Epithelial cell of proximal tubule (primary cell): ENCODE measurements at places on chromosomes 12 and 14. TPM values are rescaled to one million over a fixed set of nuclear protein-coding genes. Genes with fewer than 3 reads are reported as not detected.
A peak's percentile ranks its signal among the peaks of the same experiment; 100 is the strongest.

- no peak for DNase-seq
Observed at GRCh38 chr14:104237651-104238423, 99.5 kb downstream of the KIF26A start.

DNA sequence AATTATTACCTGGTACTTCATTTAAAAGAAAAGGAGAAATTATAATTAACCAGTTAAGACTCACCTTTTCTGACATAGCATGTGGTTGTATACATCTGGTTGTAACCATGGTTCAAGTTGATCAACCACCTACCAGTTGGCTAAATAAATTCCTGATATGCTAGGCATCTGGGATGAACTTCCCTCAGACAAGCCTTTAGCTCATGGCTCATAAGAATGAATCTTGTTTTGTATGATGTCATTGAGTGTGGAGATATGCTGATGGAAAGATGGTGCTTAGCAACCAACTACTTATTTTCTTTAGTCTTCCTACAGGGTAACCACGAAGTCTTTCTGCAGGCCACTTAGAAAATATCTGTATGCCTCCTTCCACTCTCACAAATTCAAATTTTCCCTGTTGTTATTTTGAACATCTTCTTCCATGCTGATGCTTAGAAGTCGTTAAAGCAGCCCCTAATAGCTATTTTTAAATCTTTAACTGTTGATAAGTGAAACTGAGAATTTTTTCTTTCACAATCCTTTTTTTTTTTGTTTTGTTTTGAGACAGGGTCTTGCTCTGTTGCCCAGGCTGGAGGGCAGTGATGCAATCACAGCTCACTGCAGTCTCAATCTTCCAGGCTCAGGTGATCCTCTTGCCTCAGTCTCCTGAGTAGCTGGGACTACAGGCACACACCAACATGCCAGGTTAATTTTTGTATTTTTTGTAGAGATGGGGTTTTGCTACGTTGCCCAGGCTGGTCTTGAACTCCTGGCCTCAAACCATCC is 51.9 kb upstream of the PTHLH start:
- DNase-seq, result peak; percentile 74

DNA sequence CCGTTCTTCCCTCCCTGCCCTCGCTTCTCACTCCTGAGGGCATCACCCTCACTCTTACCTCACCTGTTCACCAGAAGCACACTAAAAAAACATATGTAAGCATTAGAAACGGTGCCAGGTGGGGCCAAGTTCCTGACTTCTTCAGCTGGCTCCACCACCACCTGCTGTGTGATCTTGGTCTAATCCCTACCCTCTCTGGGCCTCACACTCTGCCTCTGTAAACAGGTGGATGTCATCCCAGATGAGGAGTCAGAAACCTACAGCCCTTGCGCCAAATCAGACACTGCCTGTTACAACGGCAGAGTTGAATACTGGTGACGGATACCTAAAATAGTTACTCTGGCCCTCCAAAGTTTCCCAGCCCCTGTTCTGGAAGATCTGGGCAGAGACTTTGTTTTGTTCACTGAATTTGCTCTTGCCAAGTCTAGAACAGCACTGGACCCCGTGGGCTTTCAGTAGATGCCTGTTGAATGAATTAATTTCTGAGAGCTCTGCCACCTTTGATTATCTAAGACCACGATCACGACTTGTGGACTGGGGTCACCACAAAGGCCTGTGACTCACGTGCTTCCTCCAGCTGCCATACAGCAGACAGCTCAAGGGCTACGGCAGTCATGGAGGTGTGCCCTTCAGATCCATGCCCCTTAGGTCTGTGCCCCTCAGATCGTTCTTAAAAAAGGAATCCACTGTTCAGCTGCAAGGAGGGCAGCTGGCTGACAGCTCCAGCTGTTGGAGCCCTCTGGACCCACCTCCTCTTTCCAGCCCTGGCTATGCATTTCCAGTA is 71.9 kb downstream of the GSC start:
- no peak for DNase-seq

DNA sequence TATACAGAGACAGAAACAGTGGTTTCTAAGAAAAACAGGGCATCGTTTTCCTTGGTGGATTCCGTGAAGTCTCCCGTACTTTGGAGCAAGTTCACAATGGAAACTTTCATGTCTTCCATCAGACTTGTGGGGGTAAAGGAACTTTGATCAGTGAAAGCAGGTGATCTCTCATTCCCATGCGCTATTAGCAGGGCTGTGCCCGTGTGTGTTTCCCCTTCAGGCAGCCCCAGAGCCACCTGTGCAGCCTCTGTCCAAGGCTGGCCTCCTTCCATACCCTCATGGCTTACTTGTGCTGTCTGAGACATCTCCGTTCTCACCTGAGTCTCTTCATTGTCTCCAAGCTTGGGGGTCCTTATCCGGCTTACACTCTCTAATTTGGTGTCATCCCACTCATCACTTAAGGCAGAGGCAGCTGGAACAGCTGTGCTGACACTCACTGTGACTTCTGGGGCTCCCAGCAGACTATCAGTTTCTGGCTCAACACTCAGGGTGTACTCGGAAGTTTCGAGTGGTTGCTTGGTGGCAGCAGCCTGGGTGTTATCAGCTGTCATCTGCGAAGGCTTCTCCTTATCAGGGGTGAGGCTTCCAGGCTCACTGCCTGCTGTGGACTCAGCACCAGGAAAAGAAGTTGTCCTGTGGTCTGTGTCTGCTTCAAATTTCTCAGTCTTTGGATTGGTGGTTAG is 13.8 kb downstream of the ARMH4 start:
- no peak for DNase-seq

DNA sequence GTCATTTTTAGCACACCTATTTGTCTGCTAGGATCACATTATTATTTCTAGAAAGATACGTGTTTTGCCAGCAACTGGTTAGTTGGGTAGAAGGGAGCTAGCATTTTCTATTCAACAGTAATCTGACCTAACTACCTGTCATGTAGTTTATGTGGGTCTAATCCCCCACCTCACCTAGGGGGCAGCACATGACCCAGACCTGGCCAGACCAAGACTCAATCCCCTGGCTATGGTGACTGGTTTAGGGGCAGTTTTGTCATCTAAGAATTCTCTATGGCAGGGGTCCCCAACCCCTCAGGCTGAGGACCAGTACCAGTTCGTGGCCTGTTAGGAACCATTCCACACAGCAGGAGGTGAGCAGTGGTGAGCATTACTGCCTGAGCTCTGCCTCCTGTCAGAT is 29.5 kb upstream of the EVL start:
- no peak for DNase-seq

- no peak for DNase-seq
Observed at GRCh38 chr14:45038865-45039264, 45.1 kb upstream of the PRPF39 start.

DNA sequence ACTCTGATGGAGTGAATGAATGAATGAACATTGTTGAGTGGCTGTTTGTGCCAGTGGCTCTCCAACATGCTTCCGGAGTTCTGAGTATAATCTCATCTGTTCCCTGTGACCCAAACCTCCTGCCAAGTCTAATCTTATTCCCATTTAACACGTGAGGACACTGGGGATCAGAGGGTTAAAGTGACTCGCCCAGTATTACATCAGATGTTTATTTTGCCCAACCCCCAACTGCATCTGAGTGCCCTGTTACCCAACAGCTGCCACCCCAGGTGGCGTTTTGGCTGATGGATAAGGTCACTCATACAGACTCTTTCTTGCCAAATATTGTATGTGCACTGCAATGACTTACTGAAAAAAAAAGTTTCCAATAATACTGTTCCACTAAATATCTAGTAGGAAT is 210.9 kb downstream of the EXOC5 start:
- no peak for DNase-seq

DNA sequence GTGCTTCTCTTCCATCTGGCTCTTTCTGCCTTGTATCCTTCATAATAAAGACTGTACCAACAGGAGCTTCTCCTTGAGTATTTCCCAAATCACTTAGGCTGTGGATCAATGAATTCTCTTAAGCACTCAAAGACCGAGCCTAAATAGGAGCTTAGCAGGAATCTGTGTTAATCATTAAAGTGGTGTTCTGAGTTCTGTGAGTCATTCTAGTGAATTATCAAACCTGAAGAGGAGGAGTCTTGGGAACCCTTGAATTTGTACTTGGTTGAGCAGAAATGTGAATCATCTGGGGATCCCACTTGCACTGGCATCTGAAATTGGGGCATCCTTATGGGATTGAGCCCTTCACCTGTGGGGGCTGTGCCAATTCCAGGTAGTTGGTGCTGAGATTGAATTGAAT is 946.2 kb downstream of the BCL11B start:
- DNase-seq, result peak; percentile 96

- no peak for DNase-seq
Observed at GRCh38 chr12:89376844-89377243, 24.5 kb upstream of the DUSP6 start.

- DNase-seq, result no peak
Observed at GRCh38 chr14:61328626-61329262, 7.4 kb downstream of the PRKCH start.

DNA sequence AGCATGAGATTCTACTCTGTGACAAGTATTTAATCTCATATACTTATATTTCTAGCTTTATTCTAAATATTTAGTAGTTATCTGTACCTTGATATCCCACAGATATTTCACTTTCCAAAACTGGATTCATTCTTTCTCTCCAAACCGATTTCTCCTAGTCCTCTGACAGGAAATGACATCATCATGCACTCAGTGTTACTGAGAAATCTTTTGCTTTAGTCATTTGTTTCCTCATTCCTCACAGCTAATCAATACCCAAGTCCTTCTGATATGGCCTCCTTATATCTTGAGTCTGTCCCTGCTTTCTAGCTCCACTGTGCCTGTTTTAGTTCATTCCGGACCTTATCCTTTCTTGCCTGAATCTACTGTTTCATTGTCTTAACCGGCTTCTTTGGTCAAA is 39.4 kb upstream of the E2F7 start:
- DNase-seq, result no peak

DNA sequence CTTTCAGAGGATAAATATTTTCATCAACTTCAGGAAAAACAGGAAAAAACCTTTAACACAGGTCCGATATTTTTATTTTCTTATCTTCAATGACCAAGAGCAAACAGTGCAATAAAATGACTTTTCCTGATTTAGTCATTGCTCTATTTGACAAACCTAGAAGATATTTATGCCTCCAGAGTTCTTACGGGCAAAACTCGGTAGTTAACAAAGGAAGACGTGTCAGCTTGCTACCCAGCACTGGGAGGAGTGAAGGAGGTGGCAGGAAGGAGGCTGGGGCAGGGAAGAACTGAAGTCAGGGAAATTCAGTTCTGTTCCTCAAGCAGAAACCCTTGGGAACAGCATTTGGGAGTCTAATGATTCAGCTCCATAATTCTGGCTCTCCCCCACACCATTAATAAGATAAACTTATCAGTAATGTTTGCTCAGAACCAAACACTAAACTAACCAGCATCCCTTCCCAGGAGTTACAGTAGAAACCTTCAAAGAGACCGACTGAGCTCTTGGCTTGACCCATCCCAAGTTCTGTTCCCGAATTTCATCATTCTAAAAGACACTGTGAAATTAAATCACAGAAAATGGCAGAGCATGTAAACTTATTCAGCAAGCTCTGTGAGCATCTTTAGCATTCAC is 163.3 kb downstream of the APAF1 start:
- DNase-seq, result no peak

GRCh38 chr12:131063413-131063812 is 109.7 kb downstream of the ADGRD1 start:
- no peak for DNase-seq

DNA sequence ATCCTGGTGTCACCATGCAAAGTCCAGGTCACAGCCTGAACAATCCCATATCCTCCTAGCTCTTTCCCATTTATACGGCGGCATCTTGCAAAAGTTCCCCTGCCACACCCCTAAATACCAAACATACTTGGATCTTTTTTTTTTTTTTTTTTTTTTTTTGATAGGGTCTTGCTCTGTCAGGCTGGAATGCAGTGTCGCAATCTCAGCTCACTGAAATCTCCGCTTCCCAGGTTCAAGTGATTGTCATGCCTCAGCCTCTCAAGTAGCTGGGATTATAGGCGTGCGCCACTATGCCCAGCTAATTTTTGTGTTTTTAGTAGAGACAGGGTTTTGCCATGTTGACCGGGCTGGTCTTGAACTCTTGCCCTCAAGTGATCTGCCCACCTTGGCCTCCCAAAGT is 451.3 kb downstream of the GLT1D1 start:
- DNase-seq, result no peak

- DNase-seq, result peak; percentile 87
Observed at GRCh38 chr14:93959239-93960107, 16.9 kb downstream of the ASB2 start.

DNA sequence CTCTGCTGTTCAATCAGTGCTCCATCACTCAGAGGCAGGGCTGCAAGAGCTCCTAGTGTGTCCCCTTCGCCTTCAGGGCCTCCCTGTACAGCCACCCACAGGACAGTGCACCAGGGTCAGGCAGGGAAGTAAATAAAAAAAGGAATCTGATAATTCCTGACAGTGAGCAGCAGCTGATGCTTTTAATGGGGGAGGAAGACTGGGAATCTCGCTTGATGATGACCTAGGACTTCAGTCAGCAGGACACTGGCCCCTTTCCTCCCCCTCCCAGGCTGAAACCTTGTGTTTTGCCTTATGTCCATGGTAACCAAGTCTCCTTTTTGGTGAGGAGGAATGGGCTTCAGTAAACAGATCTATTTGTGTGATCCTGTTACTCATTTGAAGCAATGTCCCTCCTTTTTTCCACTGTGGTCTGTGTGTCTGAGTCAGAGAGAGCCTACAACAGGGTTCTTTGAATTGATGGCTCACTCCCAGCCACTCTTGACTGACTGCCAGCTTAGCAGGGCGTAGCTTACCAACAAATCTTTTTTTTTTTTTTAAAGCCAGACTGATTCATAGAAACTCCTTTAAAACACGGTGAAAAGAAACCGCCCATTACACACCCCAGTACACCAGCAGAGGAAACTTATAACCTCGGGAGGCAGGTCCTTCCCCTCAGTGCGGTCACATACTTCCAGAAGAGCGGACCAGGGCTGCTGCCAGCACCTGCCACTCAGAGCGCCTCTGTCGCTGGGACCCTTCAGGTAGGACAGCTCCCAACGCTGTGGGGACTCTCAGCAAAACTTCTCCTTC is at the start of gene EMP1:
EMP1 (plus strand) TSS at position 597 of the 792 bp plus-strand sequence. CDS start 14,785 bp downstream, outside the sequence.
- peak; percentile 99 for DNase-seq

DNA sequence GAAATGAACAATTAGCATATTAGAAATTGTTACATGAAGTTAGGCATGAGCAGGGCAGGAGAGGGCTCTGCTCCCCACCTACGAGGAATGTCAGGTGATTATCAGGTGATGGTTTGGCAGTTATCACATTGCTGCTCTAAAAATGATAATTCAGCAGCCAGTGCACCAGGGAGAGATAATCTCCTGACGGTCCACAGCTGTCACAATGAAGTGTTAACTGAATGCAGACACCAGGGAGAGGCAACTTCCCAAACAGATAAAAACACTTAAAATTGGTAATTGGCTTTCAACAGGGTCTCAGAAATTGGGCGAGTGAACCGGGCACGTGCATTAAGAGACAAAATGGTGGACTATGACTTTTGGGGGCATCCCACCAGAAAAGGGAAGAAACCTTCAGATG is 176.0 kb downstream of the GRIP1 start:
- DNase-seq, result no peak

The NANOG gene
- not detected in 2 replicates for total RNA-seq

The RFLNA gene
- 0.69 and 0.80 TPM in 2 replicates for total RNA-seq

The SNX6 gene
- total RNA-seq, result 125 TPM in 2 replicates

The GPN3 gene
- 27.7 and 36.0 TPM in 2 replicates for total RNA-seq

The GLIPR1L2 gene
- total RNA-seq, result 0.12 and 0.14 TPM in 2 replicates

The PDZRN4 gene
- total RNA-seq, result not detected in 2 replicates

The BDKRB1 gene
- 0.40 TPM in 1 of 2 replicates, not detected in the other for total RNA-seq

The SAMD4A gene
- total RNA-seq, result 18.9 and 20.9 TPM in 2 replicates
